Midbrain (tissue), 1 donor: ENCODE measurements at places on chromosomes 4 and X.
A peak's percentile ranks its signal among the peaks of the same experiment; 100 is the strongest.

- DNase-seq, result no peak
Observed at GRCh38 chr4:95215991-95216605, 332.7 kb downstream of the UNC5C start.

DNA sequence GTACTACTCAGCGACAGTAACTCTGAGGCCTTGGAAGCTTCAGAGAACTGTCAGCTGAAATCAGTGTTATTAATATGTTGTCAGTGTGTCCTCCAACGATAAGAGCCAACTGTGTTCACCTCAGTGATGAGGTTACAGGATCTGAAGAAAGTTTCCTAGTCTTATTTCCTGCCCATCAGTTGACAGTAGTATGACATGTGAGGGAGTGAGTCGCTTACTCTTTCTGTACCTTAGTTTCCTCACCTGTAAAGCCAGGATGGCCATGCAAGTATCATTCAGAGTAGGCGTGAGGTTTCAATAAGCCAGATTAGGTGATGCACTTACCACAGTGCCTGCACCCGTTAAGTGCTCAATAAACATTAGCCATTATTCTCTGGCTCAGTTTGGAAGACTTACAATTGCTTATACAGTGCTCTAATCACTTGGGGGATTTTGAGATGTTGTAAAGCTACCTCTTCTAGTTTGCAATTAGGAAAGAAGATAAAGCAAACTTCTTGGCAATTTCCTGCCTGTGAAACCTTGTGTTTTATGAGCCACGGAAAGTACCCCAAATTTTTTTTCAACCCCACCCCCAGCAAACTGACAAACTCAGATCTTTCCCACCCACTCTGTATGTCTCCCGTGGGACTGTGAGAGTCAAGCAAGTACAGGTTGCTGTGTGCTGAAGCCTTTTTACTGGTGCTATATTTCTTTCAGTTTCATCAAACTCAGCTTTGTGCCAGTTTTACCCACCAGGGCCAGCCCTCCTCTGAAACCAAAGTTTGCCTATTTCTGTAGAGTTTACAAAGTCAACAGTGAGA is 62.2 kb downstream of the ANXA3 start:
- no peak for DNase-seq

DNA sequence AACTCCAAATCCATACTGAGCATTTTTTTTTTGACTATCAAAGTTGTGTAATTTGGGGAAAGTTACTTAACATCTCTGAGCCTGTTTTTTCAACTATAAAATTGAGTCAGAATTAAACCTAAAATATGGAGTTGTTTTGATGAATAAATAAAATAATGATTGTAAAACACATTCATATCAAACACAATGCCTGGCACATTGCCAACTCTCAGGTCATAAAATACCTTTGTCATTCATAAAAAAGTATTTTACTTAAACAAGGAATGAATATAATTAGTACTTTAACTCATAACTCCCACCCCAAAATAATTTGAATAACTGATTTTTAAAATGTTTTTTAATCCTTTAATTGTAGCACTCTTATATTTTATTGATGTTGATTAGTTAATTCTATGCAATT is 3.8 kb upstream of the GPR174 start:
- no peak for DNase-seq

DNA sequence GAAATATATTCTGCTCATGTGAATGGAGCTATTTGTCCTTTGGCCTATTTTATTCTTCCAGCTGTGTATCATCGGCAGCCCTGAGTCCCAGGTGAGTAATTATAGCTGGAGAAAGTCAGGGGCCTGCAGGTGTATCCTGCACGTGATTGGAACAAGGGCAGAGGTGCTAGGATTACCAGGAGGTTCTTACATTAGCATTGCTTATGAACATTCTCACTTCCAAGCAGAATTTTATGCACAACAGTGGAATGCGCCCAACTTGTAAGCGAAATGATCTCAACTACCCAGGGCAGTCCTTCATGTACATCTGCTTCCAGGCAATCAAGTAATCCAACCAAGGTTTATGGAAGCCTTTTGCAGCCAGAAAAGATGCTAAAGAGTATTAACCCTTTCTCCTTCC is 68.9 kb upstream of the NRK start:
- DNase-seq, result no peak

- DNase-seq, result no peak
Observed at GRCh38 chr4:98711526-98711925, 53.1 kb upstream of the TSPAN5 start.

GRCh38 chr4:150164055-150164454 is 85.8 kb downstream of the DCLK2 start:
- no peak for DNase-seq

DNA sequence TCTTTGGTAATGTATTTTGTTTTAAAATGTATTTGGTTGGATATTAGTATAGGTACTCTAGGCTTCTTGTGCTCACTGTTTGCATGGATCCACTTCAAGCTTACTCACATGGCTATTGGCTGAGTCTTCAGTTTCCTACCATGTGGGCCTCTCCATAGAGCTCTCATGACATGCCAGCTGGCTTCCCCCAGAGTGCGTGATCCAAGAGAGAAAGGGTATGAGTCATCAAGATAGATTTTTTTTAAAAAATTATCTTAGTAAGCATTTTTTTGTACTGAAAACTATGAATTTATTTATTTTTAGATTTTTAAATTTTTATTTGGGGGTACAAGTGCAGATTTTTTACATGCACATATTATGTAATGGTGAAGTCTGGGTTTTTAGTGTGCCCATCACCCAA is 219.1 kb upstream of the AMOT start:
- DNase-seq, result no peak

DNA sequence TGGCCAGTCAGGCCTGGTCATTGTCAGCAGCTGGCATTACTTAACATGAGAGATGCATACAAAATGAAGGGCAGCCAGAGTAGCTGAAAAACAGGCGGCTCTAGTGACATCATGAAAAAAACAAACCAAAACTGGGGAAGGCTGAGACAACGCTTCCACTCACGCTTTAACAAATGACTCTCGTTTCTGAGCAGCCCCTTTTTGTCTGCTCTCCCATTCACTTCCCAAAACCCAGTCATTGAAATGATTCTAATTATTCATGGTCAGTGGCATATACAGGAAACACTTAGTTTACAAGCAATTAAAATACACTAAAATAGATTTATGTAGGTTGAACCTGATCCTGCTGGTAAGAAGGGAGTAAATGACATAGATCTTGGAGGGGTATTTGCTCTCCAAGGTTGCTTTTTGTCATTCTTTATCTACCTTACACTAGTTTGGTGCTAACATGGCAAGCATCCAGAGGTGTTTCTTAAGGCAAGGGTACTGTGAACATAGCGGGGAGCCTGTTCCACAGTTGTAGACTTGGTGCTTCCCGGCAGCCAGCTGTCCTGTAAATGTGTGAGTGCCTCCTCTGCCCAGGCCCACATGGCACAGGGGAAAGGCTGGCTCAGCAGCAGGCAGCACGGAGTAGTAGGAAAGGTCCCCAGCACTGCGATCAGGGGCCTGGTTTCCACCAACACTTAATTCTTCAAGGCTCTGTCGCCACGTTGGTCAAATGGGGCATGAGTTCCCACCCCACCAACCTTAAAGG is 61.2 kb upstream of the CITED1 start:
- DNase-seq, result no peak

GRCh38 chr4:76729460-76729859 is 168.5 kb downstream of the SOWAHB start:
- no peak for DNase-seq

DNA sequence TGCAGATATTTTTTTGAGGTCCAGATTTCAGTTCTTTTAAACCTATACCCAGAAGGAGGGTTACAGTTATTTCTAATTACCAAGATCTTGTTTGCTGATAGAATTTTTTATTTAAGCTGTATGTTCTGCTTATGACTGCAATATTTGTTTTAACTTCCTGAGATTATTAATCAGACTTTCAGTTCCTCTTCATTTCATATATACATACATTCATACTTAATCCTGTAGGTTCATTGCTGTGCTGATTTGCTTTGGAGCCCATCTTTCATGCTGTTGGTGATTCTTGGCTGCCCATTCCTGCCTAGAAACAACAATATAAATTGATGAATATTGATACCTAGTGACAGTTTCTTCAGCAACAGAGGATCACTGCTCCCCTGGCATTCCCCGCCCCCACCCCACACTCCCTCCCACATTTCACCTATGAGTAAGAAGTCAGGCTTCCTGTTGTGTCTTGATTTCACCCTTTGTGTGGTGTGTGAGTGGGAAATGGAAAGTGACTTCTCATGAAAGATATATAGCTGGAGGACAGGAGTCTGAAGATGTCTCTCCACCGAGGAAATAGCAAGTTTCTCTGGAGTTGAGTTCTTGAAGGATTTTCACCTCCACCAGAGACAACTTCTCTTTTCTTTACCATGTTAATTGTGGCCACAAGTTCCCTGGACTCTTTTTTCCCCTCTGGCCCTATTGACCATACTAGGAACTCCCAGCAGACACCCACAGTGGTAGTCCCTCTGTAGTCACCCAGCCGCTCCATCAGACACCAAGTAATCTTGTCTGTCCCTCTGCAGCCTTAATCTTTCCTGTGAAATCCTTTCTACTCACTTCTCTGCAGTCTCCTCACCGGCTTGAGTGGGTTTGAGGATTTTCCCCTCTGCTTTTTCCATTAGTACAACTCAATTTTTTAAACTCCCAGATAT is 118.4 kb downstream of the ASB9 start:
- DNase-seq, result no peak

DNA sequence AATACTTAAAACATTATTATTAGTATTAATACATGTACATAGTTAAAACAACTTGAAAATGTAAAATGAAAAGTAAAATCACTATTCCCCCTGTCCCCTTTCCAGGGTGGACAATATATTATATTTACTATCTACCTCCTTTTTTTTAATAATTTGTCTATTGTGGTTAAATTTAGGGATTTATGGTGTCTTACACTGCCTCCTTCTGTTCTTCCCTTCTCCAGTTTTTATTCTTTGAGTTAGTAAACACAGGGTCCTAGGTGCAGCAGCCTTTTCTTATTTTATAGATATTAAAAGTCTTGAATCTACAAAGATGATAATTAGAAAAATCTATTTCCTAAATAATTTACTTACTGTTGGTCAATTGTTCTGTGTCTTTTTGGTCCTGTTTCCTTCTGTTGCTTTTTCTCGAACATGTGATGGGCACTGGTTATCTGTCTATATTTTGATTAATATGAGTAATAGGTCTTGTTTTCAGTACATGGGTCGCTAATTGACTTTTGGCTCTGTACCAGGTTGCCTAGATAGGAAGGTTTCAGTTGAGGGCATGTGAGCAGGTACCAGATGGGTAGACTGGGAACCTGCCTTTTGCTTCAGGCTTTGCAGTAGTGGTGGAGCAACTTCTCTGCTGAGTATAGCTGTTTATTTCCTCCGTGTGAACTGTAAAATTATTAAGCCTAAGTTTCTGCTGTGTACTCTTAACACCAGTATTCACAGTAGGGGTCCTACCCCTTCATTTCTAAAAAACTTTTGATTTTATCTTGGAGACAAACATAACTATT is 1.1 kb downstream of the NUDT9 start:
- no peak for DNase-seq

DNA sequence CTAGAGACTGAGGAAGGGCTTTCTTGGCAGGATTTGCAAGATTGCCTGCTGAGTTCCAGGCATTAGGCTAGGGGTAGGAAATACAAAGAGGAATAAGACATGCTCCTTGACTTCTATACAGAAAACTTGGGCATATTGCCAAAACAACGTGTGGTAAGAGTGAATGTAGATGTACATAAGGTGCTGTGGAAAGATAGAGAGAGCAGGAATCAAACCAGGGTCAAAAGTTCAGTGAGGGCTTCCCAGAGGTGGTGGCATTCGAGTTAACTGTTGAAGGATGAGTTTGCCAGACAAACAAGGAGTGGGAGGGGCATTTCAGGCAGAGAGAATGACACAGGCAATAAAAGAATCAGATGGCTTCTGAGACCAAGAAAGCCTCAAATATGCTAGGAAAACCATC is 187.9 kb downstream of the KDR start:
- DNase-seq, result no peak

DNA sequence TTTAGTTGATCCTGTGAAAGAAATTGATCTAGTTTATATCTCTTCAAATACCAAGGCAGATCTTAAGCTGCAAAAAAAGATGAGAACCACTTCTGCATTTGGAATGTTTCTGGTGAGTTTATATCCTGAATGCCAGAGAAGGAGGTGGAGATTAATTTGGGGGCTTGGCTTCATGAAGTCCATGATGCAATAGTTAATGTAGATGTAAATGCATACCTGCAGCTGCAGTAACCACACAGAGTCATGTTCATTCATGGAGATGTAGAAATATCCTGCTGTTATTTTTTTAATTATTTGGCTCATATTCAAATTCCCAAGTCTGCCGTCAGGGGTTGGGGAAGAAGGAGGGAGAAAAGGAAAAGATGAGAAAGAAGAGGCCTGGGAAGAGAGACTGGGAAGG is at the start of gene SULT1E1:
TSS of gene SULT1E1 (minus strand) at position 94 of the 400 bp plus-strand sequence. CDS start 2,501 bp downstream, outside the sequence.
- DNase-seq, result no peak

- DNase-seq, result no peak
Observed at GRCh38 chrX:68763481-68763880, 65.3 kb upstream of the EFNB1 start.

DNA sequence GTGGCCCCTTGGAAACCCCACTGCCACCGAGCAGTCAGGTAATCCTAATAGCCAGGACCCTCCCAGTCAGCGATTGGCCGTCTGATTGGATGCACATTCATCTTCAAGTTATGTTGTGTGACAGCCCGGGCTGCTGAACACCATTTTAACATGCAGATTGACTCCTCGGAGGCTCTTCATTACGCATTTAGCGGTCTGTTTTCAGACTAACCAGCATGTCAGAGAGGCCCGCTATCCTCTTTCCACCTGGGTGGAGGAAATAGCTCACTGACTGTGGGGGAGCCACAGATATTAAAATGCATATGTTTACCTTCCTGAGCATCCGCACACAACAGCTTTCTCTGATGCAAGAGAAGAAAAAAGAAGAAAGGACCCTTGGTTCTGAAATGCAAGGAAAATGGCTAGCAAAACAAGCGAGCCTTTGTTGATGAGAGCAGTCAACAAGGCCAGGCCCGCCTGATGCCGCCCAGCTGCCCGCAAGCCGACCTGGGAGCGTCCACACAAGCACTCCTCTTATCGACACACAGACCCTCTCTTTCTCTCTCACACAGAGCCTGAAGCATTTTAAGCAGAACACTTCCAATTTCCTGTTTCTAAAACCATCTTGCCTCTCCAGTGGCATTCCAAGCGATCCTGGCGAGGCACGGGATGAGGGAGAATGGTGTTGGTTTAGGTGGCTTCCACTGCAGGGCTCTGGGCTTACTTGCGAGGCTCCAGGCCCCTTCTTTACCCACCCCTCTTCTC is 118.3 kb downstream of the MGST2 start:
- peak; percentile 38 for DNase-seq

DNA sequence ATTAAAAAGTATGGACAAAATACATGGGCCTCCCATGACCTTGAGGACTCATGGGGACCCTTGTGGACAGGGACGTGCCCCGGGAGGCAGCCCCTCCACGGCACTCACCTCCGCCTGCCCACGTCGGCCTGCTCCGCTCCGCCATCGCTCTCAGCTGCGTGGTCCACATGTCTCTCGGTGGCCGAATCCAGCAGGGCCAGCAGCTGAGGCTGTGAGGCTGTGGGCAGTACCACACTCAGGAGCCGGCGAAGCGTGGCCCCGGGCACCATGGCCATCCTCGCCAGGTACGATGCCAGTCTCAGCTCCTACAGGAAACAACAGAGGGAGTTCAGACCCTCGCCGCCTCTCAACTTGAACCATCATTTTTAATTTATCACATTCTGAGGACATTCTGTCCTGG is 140.0 kb downstream of the EVC2 start:
- no peak for DNase-seq

GRCh38 chrX:91137883-91138282 is 296.8 kb upstream of the PABPC5 start:
- no peak for DNase-seq

- no peak for DNase-seq
Observed at GRCh38 chr4:2324891-2325290, 63.0 kb upstream of the MXD4 start.

- no peak for DNase-seq
Observed at GRCh38 chr4:168143601-168144000, 51.3 kb downstream of the ANXA10 start.
